ENCODE measurements at places on chromosomes 16 and 17.

GRCh38 chr17:12922120-12922519 lies 95.7 kb downstream of the ELAC2 start:
- DNase-seq: no peak

DNA sequence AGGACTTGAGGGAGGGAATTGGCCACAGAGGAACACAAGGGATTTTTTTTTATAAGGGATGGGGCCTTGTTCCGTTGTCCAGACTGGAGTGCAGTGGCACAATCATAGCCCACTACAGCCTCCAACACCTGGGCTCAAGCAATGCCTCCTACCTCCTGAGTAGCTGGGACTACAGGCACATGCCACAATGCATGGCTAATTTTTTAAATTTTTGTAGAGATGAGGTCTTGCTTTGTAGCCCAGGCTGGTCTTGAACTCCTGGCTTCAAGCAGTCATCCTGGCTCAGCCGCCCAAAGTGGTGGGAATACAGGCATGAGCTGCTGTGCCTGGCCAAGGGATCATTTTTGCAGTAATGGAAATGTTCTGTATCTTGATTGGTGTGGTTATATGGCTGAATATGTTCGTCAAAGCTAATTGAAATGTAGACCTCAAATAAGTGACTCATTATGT lies 56.9 kb downstream of the VMP1 start:
- no peak for DNase-seq

GRCh38 chr16:52465711-52466267 lies 81.2 kb downstream of the TOX3 start:
- no peak for DNase-seq

GRCh38 chr17:76014925-76015261 lies 12.2 kb downstream of the EVPL start:
- no peak for DNase-seq

- no peak for DNase-seq
These were observed 35.2 kb downstream of the TNFRSF13B start for GRCh38 chr17:16936536-16937310.

- DNase-seq: peak; percentile 39
These were observed 9.5 kb downstream of the TBX21 start for GRCh38 chr17:47742319-47743181.

- DNase-seq: no peak
These were observed 377.5 kb upstream of the DYNLRB2 start for GRCh38 chr16:80163339-80163738.

DNA sequence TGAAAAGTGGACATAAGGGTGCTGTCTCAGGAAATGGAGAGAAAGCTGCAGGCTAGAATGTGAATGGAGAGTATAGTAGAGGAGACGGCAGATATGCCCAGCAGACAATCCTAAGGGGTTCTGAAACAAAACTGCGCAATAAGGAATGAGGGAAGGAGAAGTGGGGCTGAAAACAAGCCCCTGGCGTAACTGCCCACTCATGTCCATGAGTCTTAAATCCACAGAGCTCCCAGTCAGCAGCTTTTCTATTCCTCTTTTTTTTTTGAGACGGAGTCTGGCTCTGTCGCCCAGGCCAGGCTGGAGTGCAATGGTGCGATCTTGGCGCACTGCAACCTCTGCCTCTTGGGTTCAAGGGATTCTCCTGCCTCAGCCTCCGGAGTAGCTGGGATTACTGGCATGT lies 5.9 kb downstream of the STRADA start:
- no peak for DNase-seq

DNA sequence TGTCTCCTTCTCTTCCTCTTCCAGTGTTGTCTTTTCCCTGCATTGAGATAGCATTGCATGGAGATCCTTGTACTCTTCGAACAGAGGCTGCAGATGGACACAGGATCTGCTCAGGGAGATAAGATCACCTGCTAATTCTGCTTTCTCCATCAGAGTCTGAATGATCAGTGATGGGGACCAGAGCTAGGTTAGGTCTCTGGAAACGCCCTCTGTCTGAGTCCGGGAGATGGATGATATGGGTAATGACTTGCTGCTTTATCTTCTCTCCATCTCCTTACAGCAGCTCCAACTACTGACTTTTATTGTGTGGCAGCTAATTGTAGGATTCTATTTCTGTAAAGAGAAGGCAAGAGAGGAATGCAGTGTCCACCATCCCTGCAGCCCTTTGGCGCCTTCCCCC lies 435.6 kb downstream of the WWOX start:
- DNase-seq: no peak

DNA sequence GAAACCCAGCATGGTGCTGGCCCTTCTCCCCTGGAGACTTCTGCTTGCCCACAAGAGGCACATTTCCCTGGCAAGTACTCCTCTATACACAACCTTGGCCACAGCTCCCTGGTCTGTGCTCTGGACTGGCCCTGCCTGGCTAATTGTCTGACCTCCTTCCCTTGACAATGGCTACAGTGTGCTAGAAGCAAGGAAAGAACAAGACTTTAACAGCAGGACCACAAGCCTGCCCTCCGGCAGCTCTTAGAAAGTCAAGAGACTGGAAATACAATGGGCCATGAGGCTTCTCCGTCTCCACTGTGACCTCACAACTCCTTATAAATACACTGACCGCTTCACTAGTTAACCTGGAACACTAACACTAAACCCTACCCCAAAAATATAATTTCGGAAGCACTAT lies 36.7 kb downstream of the LIG3 start:
- no peak for DNase-seq

DNA sequence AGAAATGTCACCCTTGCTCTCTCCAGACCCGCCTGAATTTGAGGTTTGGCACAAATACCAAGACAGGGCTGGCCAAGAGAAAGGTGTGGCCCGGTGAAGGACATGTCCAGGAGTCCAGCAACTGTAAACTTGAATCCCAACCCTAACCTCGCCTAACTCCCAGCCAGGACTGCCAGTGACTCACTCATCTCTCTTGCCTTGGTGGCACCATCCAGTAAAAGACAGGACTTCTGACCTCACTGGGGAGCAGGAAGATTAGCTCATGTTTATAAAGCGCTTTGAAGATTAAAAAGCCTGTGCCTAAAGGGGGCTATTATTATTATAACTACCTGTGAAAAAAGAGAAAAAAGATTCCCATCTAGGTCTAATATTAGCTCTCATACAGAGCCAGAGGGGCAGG lies 335.3 kb downstream of the SOX9 start:
- DNase-seq: no peak

DNA sequence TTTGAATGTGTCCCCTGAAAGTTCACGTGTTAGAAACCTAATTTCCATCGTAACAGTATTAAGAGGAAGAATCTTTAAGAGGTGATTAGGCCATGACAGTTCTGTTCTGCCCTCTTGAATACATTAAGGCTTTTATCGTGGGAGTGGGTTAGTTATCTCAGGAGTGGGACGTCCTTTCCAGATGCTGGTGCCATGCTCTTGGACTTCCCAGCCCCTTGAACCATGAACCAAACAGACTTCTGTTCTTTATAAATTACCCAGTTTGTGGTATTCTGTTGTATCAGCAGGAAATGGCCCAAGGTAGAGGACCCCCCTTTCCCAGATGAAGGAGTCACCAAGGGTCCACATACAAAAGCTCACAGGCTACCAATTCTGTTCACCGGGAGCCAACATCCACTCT lies 10.1 kb downstream of the GTF3C1 start:
- no peak for DNase-seq

DNA sequence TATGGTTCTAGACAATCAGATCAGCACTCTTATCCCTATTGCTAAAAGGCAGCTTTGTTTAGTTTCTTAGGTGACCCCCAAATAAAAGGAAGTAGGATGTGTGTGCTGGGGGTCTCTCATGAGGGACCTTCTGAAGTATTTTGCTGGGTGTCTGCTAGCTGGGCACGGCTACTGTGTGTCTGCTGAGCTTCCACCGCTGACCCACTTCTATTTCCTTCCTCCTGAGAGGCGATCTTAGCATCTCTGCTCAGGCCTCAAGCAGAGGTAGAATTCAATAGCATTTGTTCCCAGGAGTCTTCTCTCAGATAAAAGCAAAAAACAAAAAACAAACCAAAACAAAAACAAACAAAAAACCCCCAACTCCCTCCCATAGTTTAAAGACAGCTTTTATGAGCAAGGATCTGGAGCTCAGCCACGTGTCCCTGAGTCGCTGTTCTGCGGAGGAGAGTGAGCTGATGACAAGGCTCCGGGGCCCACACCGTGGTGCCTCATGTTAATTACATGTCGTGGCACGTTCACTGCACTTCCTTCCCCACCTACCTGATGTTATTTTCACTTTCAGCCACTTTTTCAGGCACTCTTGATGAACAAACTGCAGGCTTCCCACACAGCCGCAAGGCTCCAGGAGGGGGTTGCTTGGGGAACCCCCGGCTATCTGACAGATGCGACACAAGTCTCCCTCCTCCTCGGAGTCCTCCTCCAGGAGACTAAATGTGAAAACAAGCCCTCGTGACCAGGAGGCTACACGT lies 83.5 kb downstream of the MARCHF10 start:
- DNase-seq: peak; percentile 45

GRCh38 chr16:3187798-3188674 lies at the start of gene OR1F1:
Gene OR1F1, plus strand, starts transcription at chr16:3188204.
- DNase-seq: peak; percentile 29

DNA sequence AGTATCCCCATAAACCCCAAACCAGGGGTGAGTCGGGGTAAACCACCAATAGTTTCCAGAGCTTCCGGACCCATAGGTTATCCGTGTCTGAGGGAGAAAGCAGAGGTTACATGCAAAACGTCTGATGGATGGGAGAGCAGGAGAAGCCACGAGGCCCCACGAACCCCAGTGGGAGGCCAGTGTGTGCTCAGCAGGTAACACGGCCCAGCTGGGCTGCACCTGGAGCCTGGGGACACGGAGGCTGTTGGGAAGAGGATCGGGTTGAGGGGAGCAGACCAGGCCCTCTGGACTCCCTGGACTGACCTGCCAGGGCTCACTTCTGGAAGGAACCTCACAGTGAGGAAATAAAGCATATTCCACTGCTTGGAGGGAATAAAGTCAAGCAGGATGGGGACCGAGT lies 78.1 kb downstream of the SEC14L1 start:
- DNase-seq: no peak

- no peak for DNase-seq
These were observed 88.5 kb upstream of the HNF1B start for GRCh38 chr17:37833237-37833859.

DNA sequence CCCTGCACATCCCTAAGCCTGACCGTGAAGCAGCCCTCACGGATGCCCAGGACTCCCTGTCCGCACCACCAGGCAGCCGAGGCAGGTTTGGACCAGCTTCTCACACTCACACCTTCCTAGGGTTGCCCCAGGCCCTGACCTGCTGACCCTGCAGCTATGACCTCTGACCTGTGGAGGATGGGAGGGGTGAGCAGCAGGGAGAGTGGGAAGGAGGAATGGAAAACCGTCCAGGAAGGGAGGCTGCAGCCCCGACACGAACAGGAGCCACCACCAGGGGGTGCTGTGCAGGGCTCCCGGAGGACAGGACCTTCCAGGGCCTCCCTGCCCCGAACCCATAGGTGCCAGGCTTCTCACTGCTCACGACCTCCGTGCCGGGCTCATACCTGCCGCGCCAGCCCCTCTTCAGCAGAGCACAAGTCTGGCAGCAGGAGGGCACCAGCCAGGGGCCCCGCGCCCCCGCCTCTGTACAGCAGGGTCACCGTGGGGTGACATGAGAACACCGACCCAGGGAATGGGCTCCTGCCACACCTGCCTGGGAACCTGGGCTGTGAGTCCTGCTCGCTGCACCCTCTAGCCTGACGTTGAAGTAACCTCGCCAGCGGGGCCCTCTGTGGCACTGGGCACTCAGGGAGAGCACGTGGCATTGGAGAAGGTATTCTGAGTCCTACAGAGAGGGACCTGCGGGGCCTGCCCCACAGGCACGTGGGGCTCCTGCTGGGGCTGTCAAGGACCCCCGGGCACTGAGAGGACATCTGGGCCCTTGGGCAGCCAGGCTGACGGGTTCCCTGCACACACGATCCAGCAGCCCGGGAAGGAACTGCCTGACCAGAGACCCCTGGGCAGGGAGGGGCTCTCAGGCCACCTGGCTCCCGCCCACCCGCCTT lies 37.6 kb downstream of the CTU2 start:
- DNase-seq: peak; percentile 77

DNA sequence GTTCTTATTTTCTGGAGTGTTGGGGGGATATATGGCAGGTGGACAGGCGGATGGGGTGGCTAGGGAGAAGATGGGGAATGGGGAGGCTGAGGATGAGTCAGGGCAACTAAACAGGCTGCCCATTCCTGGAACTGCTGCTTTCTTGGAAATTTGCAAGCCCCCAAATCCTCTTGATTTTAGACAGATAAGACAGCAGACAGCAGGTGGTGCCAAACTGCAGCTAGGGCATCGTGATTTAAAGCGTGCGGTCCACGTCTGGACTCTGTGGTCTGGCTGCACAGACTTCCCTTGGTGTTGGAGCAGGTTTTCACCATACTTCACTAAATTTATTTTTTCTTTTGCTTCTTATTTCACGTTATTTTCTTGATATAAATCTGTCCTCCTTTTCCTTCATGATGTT lies 10.9 kb upstream of the KRT24 start:
- no peak for DNase-seq

DNA sequence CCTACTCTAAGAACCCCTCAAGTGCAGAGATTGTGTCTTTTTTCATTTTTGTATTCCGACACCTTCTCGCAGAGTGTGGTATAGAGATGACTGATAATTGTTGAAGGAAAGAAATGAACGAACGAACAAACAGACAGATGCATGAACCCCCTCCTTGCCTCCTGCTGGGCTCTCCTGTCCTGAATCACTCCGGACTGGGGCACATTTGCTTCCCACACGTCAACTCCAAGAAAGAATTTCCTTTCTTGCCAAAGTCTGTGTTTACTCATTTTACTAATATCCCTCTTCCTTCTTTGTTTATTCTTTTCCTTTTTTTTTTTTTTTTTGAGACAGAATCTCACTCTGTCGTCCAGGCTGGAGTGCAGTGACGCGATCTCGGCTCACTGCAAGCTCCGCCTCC lies 37.5 kb upstream of the BHLHA9 start:
- no peak for DNase-seq

- DNase-seq: no peak
These were observed 10.0 kb downstream of the C1QTNF1 start for GRCh38 chr17:79033741-79034501.

DNA sequence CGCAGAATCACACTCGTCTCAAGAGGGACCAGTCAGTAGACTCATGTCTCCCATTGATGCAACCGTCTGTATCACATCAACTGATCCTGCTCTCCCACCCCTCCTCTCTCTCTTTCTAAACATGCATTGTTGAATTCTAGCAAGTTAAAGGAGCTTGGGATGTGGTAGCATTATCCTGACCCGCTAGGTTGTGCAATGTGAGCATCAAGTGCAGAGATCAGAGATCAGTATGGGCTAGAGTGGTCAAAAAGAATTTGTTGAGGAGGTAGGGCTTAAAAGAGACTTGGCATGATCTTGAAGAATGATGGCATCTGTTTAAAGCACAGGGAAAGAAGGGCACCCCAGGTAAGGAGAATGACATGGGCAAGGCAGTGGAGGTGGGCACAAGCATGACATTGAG lies 38.7 kb downstream of the PRSS54 start:
- DNase-seq: no peak

DNA sequence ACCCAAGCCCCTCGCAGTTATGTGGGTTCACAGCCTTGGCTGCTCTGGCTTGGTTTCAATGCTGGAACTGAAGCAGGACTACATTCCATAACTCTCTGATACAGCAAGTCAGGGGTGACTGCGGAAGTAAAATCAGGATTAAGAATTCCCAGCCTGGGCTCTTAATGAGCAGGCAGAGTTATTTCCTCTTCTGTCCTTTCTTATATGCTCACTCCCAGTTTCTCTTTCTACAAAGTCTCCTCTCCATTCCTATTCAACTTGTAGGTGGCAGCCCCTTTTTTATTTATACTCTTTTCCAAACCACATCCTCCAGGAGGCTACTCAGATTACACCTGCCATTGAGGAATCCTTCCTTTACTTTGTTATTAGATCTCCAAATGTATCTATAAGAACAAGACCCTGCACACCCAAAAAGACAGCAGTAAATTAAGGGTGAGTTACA lies 40.3 kb downstream of the HOXB1 start:
- DNase-seq: no peak

Measured in T-helper 9 cell (primary cell).